ENCODE measurements at places on chromosomes 1 and 21. TPM values are rescaled to one million over a fixed set of nuclear protein-coding genes. Genes with fewer than 3 reads are reported as not detected.

- no peaks in the 10 kb centered on the region for H3K27me3 ChIP-seq
- H3K4me1 ChIP-seq, result peaks cover 8% of the 10 kb centered on the region
- H3K36me3 ChIP-seq, result no peaks in the 10 kb centered on the region
- no peak for DNase-seq
- no peak overlapping the region for H3K27ac ChIP-seq
Observed at GRCh38 chr1:150192012-150192411, 42.3 kb downstream of the PLEKHO1 start.

GRCh38 chr1:119101563-119101962 lies 38.9 kb downstream of the WARS2 start:
- no peak for DNase-seq
- H3K36me3 ChIP-seq, result no peaks in the 10 kb centered on the region
- H3K4me3 ChIP-seq, result no peak overlapping the region
- no peaks in the 10 kb centered on the region for H3K4me1 ChIP-seq

Gene IGSF21
- 0.61 TPM for total RNA-seq

Gene IL22RA1
- 0.37 TPM for total RNA-seq

GRCh38 chr1:87318056-87318650 lies 10.5 kb upstream of the LMO4 start:
- DNase-seq, result no peak
- H3K36me3 ChIP-seq, result no peaks in the 10 kb centered on the region
- H3K4me3 ChIP-seq, result no peak overlapping the region
- H3K27ac ChIP-seq, result no peak overlapping the region

GRCh38 chr1:89842567-89843272 lies 21.9 kb downstream of the LRRC8D start:
- no peaks in the 10 kb centered on the region for H3K4me1 ChIP-seq
- no peaks in the 10 kb centered on the region for H3K27me3 ChIP-seq
- peak overlapping the region; percentile 74 for H3K27ac ChIP-seq
- DNase-seq, result peak; percentile 42
